Activated CD4-positive, alpha-beta memory T cell treated with anti-CD3 and anti-CD28 coated beads, Interleukin-2, amount 10 ng/mL, durations not matched to agents 7 days and 5 days (primary cell): ENCODE measurements at places on chromosomes 5 and 9.
A peak's percentile ranks its signal among the peaks of the same experiment; 100 is the strongest.

DNA sequence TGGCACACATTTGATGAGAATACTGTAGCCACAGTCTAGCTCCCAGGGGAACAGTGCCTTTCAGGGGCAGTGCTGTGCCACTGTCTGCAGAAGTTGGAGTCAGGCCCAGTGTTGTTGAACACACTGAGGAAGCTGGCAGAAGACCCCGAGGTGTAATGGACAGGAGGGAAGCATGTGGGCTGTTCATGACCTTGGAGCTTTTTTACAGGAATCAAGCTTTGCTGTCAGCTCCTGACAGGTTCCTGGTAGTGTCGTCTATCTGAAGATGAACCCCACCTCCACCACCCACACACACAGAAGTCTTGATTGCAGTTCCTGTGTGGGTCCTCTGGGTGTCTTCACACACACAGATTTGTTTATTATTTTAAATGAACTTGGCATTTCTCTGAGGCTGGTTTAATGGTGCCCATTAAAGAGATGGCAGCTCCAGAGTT, 40.3 kb upstream of the TNFAIP8 start:
- DNase-seq = peak; percentile 63

DNA sequence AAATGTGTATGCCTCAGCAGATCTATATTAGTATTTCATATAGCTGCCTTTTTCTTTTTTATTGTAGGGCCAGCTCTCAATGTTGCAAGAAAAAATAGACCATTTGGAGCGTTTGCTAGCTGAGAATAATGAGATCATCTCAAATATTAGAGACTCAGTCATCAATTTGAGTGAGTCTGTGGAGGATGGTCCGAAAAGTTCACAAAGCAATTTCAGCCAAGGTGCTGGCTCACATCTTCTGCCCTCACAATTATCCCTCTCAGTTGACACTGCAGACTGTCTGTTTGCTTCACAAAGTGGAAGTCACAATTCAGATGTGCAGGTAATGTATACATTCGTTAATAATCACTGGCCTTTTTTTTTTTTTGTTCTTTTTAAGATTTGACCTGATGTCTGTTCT, 23.7 kb downstream of the MAN2A1 start:
- DNase-seq = no peak

DNA sequence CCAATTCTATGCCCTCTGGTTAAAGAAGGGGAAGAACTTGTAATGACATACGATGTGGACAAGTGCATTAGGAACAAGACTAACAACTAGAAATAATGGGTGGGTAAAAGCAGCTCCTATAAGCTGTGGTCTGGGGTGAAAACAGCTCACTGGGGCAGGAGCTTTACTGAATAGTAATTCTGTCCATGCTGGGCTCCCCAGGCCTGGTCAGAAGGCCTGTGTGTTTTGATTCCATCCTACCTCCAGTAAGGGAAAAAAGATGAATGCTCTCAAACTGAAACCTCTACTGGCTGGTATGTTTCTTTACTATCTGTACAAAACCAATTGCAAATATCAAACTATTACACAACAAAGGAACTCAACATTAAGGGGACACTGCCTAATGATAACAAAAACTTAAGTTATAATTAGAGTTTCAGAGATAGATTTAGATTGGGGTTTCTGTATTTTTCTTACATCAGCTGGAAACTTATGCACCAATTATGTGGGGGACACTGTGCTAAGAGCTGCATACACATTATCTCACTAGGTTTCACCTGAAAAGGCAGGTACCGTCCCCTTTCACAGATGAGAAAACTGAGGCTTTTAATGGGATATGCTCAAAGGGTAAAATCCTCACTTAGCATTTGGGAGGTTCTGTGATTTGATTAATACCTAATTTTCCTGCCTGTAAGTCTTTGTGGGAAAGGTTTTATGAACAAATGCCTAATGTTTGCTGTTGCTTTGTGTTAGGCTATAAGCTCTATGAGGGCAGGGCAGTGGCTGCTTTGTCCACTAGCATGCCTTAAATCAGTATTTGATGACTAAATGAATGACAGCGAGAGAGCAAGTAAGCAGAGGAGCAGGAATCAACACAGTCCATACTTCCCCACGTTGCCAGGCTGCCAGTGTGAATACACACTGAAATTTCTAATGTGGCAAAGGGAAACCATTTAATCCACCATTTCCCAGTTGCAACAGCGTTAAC, 53.6 kb downstream of the ELL2 start:
- DNase-seq = no peak

- DNase-seq = no peak
Observed at GRCh38 chr5:86125731-86126601, 491.8 kb upstream of the COX7C start.

- no peak for DNase-seq
Observed at GRCh38 chr5:14208071-14209021, 65.2 kb downstream of the TRIO start.

DNA sequence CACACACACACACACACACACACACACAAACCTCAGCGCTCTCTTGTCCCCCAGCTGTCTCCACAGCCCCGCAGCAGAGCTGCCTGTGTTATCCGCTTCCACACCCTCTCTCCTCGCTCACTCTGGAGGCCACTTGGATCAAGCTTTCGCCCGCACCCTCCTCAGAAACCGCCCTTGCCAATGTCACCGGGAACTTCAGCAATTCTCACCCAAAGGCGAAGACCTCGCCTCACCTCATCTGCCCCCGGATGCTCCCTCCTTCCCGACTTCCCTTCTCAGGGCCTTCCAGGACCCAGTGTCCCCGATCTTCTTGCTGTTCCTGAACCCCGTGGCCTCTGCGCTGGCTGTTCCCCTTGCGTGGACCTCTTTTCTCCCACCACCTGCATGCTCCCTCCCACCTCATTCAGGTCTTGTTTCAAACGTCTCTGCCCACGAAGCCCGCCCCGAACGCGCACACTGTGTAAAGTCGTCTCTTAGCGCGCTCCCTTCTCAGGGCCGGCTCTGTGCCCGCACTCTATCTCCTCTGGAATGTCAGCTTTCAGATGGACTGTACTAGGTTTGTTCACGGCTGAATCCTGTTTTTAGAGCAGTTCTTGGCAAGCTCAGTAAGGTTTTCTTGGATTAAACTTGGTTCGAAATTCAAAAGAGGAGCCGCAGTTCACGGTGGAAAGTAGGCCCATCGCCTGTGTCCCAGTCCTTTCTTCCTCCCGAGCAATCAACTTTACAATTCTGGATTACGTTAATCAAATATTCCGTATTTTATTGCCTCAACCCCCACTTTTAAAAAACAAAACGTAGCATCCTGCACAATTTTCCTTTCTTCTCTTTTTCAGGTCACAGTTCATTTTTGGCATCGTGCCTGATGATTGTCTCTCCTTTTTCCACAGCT, 1.0 kb upstream of the TRIM7 start:
- DNase-seq = no peak

GRCh38 chr5:471750-472058, 28.7 kb downstream of the EXOC3 start:
- no peak for DNase-seq

GRCh38 chr9:114607671-114608524, 3.2 kb upstream of the TMEM268 start:
- DNase-seq = no peak

DNA sequence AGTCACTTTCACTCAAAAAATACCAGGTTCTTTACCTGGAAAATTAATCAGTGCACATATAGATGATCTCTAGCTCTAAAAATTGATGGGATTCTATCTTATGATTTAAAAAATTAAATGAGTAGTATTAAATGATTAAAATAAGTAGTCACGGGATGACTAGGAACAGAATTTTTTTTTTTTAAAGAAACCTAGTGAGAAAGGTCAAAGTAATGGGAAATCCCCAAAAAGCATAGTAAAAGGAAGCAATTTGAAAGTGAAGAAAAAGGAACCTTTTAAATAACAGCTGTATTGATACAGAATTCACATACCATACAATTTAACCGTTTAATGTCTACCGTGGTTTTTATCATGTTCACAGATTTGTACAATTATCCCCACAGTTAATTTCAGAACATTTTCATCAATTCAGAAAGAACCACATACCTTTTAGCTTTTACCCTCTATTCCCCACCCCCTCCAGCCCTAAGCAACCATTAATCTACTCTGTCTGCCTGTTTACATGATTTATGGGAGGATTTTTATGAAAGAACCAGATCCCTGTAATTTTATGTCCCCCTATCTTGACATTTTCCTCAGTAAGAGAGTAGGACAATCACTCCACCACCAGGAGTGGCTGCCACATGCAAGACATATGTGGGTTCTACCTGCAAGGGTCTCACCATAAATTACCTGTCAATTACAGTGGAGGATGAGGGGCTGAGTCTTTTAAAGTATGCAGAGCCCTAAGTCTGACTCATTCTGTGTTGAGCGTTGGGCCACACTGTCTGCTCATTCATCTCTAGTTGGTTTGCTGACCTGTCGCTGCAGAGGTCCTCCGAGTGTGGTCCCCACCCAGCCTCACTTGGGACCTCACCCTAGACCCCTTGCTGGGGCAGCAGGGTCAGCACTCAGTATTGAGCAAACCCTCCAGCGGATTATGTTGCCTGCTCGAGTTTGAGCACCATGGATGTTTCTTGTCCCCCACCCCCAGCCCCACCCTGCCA, 16.0 kb downstream of the ANKRD33B start:
- no peak for DNase-seq

GRCh38 chr5:54637654-54638053, 120.1 kb downstream of the SNX18 start:
- DNase-seq = no peak

- no peak for DNase-seq
Observed at GRCh38 chr9:16136451-16136850, 583.6 kb downstream of the CCDC171 start.

DNA sequence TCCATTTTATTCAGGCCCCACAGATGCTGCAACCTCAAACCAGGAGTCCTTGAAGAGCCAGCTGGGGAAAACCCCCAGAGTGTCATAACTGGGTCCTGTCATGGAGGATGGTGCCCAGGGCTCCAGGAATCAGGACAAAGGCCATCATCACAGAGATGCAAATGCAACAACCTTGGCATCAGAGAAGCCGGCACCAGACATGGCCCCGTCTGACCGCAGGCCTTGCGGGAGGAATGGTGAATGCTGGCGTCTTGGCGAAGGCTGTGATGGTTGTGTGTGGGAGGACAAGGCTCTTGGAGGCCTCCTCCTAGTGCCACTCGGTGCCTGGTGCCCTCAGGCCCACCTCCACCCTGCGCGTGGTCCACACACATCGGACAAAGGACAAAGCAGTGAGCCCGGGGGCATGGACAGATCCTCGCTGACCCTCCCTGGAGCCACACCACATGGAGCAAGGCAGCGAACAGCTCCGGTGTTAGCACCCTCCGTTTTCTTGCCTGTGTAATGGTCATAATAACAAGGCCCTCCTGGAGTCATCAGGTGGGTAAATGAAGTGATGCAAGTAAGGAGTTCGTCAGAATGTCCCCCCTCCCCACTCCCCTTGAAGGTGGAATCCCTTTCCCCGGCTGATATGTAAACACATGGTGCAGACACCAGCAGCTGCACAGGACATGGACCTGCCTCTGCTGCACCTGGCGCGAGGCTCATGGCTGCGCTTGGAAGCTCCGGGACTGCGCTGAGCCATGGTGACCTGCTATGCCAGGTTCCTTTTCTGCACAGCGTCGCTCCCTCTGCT, 380.7 kb downstream of the IRX2 start:
- no peak for DNase-seq

- DNase-seq = no peak
Observed at GRCh38 chr9:87276327-87276841, 221.3 kb upstream of the DAPK1 start.

GRCh38 chr5:166509085-166509484, 1782.4 kb upstream of the WWC1 start:
- no peak for DNase-seq
